Activated effector memory CD4-positive, alpha-beta T cell treated with Interleukin-2 at 50 U/mL for 16 hours (primary cell): ENCODE measurements at places on chromosomes 3 and 15.

DNA sequence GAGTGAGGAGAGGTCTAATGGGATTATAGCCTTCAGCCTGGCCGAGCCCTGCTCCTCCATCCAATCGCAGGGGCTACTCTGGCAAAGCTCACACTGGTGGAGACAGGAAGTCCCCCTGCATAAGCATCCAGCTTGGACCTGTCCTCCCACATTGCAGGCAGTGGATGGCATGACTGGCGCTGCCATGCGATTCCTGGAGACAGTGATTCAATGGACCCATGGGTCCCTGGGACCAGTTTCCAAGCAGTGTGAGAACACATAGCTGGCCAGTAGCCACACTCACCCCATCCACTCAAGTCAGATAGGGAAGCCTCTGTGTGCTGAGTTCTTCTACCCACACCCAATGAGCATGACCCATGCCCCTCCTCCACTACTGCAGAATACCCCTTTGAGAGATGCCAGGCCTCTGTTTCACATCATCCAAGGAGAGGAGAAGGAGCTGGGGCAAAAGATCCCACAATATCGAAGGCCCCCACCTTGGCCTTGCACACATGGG, 18.1 kb upstream of the POC1A start:
- DNase-seq: no peak

- no peak for DNase-seq
Measured at GRCh38 chr3:185757176-185757575, 67.7 kb downstream of the IGF2BP2 start.

DNA sequence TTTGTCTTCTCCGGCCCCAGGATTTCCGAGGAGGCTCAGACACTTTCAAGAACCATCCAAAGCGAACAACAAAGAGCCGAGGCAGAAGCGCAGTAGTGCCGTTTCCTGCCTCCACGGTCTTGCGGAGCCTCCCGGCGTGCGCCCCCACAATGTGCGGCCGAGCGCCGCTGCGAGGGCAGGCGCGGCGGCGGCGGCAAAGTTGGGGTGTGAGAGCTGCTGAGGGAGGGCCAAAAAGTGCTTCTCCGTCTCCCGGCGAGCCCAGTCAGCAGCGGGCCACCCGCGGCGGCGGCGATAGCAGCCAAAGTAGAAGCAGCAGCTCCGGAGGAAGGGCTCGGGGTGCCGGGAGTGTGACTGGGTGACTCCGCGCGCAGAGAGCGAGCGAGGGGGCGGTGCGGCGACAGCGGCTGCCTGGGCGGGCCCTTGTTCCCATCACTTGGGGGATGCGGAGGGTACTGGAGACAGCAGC, 749.1 kb downstream of the ROBO1 start:
- DNase-seq: no peak

DNA sequence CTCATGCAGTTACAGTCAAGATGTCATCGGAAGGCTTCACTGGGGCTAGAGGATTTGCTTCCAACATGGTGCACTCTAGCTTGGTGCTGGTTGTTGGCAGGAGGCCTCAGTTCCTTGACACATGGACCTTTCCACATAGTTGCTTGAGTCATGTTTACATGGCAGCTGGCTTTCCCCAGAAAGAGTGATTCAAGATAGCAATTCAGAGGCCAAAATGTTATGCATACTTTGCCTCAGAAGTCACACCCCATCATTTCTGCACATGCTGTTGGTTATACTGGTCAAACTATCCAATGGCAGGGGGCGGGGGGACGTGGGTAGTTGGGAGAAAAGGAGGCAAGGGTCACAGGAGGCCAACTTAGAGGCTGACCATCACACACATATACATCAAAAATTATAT, 58.7 kb downstream of the FOXB1 start:
- no peak for DNase-seq

GRCh38 chr3:149667576-149667975, 9.8 kb upstream of the WWTR1 start:
- DNase-seq: no peak

- DNase-seq: no peak
Measured at GRCh38 chr3:38226273-38226672, 39.3 kb upstream of the SLC22A13 start.

DNA sequence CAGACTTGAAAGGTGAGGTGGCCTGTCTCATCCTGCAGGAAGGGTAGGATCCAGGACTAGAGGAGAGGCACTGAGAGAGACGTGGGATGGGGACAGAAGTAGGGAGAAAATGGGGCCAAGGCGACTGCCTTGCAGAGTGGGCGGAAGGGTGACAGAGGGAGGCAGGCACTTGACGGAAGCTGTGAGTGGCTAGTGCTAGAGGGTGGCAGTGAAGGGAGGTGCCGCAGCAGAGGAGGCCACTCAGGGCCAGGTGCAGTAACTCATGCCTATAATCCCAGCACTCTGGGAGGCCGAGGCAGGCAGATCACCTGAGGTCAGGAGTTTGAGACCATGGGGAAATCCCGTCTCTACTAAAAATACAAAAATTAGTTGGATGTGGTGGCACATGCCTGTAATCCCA, 7.3 kb downstream of the CCDC33 start:
- DNase-seq: no peak

- DNase-seq: no peak
Measured at GRCh38 chr3:49327485-49327884, 12.4 kb downstream of the USP4 start.

DNA sequence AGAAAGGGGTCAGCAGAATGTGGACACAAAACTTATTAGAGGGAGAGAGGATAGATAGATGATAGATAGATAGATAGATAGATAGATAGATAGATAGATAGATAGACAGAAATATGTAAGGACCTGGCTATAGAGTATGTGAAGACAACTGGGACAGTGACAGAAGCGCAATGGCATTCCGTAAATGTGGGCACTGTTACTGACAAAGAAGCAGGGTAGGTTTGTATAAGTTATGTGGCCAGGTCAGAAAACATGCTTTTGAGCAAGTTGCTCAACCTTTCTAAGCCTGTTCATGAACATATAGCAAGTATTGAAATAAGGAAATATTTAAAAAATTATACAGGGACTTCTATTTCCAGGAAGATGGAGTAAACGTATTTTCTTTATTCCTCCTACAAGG, 17.3 kb upstream of the SNTN start:
- no peak for DNase-seq

DNA sequence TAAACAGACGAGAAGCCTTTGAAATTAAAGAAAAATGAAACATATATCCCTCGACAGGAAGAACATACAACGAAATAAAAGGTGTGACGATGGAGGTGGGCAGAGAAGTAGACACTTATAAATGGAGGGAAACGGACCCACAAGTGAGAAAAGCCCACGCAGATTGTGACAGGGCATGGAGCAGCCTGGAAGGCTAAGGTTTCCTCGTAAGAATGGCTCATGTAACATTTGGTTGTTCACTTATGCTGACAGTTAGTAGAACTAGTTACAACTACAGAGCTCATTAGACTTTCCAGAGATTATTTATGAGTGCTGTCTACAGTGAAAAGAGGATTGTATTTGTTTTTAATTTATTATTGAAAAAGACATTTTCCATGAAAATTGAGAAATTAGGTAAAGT, 82.6 kb downstream of the NR1I2 start:
- no peak for DNase-seq

DNA sequence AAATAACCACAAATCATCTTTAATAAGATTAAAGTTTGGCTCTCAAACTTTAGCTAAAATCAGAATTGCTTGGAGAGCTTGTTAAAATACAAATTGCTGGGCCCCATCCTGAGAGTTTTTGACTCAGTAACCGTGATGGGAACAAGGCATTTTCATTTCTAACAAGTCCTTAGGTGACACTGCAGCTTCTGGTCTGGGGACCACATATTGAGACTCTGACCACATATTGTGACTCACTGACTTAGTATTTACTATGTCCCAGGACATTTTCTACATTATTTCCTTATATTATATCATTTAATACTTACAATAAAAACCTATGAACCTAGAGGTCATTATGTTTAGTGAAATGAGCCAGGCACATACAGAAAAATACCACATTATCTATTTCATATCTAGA, 164.5 kb downstream of the ZMAT3 start:
- no peak for DNase-seq

GRCh38 chr3:132416161-132416560, 1.1 kb upstream of the DNAJC13 start:
- no peak for DNase-seq

- DNase-seq: no peak
Measured at GRCh38 chr3:66398228-66399025, 102.4 kb downstream of the LRIG1 start.

DNA sequence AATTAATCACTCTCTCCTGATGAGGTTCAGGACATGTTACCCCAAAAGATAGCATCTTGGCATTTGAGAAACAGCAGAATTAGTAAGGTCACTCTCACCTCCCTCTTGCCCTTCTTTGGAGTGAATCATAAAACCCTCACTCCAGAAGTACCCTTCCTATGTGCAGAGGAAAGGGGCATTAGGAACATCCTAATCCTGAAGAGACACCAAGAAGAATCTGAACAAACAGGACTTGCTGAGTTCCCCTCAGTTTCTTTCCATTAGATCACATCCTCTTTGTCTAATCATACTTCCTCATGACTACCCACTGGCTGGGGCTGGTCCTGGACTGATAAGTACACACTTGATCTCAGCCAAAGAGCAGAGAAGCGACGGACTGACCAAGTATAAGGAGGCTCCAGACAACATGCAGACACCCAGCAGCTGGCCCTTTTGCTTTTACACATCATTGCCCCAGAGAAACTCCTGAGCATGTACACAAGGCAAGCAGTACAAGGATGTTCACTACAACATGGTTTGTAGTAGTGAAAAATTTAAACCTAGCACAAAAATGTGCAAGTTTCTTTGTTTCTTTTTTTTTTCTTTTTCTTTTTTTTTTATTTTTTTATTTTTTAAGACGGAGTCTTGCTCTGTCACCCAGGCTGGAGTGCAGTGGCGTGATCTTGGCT, 15.0 kb upstream of the TM6SF1 start:
- no peak for DNase-seq

DNA sequence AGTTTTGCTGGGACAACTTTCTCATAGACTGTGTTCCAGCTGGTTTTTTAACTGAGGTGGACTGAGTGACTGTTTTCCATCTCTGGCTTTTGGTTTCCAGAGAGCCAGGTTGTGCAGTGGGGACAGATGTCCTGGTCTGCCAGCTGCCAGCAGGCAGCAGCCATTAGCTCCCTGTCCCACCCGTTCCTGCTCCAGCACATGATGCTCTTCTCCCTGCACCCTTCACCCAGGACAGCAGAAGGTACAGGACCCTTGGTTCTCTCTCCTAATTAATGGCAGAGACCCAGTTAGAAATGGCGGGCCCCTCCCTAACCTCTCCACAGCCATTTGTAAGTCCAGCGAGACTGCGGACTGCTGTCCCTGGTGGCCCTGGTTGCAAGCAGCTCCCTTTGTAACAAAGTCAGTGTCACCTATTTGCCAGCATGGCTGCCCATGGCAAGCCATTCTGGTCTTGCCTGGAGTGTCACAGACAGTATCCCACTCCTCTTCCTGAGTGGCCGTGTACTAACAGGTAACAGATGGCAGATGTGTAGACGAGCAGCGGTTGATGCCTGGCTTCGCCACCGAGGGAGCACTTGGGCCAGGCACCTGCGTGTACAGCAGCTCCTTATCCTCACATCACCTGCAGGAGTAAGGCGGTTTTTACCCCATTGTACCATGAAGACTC, 148.3 kb downstream of the DNAJB8 start:
- DNase-seq: no peak

- DNase-seq: no peak
Measured at GRCh38 chr15:89244574-89244903, 760 bp downstream of the FANCI start.

GRCh38 chr15:48806151-48806550, 4.7 kb downstream of the CEP152 start:
- DNase-seq: no peak

- no peak for DNase-seq
Measured at GRCh38 chr3:18144571-18144970, 280.6 kb downstream of the SATB1 start.

GRCh38 chr15:64048781-64049460, 2.6 kb upstream of the DAPK2 start:
- no peak for DNase-seq

DNA sequence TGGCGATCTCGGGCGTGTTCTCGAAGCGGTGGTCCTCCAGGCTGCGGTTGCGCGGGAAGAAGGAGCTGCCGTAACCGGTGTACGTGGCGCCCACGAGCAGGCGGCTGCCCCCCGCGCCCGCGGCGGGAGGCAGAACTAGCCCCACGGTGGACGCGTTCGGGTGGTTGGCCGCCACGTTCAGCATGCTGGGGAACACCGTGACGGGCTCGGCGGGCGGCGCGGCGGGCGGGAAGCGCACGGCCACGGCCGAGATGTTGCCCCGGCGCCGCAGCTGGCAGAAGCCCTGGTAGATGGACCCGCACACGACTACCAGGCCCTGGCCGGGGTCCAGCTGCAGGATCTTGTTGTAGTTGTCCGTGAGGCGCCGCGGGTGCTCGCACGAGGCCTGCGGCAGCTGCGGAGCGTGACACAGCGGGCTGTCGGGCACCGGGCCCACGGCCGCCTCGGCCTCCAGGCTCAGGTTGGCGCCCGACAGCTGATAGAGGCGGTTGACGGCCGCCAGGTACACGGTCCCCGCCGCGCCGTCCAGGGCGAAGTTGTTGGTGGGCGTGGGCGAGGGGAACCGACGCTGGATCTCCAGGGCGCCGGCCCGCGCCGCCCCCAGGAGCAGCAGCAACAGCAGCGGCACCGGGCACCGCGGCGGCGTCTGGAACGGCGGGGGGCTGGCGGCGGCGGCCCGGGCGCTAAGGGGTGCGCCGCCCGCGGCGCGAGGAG, 397 bp downstream of the PLXND1 start:
- DNase-seq: no peak

DNA sequence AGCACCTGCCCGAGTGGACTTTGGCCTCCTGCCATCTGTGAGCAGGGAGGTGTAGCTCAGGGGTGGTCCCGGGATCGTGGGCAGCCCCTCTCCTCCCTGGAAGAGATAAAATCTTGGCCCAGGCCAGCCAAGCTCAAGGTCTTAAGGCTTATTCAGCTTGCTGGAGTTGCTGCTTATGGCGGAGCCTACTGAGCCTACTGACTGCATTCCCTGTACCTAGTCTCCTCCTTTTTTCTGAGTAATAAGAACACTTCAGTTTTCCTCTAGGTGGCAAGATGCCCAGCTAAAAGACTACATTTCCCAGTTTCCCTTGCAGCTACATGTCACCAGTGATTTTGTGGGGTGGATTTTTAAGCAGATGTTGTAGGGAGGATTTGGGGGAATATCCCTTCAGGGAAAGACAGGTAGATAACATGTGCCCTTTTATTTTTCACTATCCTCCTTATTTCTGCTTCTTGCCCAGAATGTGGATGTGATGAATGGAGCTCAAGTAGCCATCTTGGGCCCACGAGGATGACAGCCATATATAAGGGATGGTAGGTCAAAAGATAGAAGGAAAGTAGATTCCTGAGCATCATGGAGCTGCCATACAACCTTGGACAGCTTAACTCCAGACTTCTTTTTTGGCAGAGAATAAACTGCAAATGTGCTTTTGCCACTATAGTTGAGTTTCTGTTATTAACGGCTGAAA, 41.4 kb upstream of the INSYN1 start:
- DNase-seq: no peak

- no peak for DNase-seq
Measured at GRCh38 chr15:40412095-40412759, 6.6 kb downstream of the IVD start.

DNA sequence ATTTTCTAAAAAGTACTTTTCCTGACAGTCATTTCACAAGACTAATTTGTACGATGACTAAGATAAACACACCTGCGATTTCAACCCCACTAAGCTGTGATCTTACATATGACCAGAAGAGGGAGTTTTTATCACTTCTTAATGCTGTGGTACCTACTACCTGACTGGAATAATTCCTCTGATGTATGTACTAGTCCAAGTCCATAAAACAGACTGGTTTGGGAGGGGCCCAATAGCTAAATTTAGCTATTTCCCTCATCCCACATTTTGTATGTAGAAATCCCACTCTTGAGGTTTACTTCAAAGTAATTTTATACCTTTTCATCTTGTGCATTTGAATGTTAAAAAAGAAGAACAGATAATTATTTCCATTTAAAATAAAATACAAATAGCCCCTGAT, 49.7 kb upstream of the SCAANT1 start:
- DNase-seq: no peak
